Activated B cell treated with CpG ODN at 0.5 μM for 24 hours (primary cell): ENCODE measurements at places on chromosomes 5 and 9.

DNA sequence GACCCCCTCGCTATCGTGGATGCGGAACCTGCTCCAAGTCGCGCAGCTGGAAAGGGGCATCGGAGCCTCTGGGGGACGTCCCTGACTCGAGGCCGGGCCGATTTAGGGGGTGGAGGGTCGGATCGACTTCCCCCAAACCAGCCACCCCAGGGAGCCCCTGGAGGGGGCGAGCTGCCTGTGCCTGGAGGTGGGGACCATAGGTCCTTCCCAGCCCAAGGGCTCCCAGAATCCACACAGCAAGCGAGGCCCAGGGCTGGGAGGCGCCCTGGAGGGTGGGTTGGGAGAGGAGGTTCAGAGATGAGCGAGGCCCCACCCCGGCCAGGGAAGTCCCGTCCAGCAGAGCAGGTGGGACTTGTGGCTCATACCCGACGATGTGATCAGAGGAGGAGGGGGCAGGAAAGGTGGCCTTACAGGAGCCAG, 147.6 kb downstream of the GAPVD1 start:
- no peak for DNase-seq

GRCh38 chr9:113349445-113350094, at the start of gene BSPRY:
TSS of gene BSPRY (plus strand) at chr9:113349541. CDS start at chr9:113349580, 39 bp downstream.
- DNase-seq: peak; percentile 39

- DNase-seq: no peak
Measured at GRCh38 chr5:1747079-1747802, 52.4 kb downstream of the MRPL36 start.

GRCh38 chr5:13957032-13957645, 12.7 kb upstream of the DNAH5 start:
- DNase-seq: no peak

GRCh38 chr9:89533411-89534095, 35.6 kb upstream of the SEMA4D start:
- no peak for DNase-seq

DNA sequence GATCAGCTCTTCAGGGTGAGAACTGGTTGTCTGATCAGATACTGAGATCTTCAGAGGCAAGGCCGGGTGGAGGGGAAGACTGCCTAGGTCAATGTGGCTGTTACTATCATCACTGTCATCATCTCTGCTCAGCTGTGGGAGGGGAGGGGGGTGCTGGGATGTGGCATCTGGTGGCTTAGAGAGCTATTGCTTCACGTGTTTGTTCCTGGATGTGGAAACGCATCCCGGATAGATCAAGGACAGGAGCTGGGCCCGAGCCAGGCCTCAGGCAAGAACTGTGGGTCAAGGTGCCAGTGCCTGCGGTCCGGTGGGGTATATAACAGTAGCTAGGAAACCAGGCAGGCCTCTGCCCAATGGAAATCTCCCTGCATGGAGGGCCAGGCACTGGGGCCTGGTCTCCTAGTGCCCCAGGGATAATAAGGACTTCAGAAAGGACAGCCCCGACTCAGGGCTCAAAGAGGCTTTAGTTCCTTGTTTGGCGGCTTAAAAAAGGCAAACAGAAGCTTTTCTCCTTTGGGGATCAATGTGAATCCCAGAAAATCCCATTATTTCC, 30.3 kb upstream of the TIFAB start:
- DNase-seq: no peak

GRCh38 chr5:76604838-76605237, 18.4 kb downstream of the F2RL2 start:
- no peak for DNase-seq

- DNase-seq: no peak
Measured at GRCh38 chr5:138541511-138542179, 1.4 kb downstream of the ETF1 start.

- no peak for DNase-seq
Measured at GRCh38 chr5:1799110-1799601, 481 bp downstream of the MRPL36 start.

DNA sequence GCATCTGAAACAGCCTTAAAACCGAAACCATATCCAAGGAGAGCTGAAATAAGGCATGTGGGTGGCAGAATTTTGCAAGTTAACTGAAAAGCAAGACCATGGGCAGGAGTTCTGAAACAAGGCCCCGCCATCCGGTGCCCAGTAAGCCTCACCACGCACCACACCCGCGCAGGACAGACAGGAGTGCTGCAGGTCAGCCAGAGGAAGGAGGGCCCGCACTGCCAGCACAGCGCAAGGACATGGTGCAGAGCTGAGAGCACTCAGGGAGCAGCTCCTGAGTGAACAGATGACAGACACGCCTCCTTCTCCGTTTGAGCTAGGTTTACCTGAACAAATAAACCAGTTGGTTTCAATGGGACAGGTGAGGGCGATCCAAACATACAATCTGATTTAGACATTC, 16.5 kb upstream of the ISCA1 start:
- no peak for DNase-seq

DNA sequence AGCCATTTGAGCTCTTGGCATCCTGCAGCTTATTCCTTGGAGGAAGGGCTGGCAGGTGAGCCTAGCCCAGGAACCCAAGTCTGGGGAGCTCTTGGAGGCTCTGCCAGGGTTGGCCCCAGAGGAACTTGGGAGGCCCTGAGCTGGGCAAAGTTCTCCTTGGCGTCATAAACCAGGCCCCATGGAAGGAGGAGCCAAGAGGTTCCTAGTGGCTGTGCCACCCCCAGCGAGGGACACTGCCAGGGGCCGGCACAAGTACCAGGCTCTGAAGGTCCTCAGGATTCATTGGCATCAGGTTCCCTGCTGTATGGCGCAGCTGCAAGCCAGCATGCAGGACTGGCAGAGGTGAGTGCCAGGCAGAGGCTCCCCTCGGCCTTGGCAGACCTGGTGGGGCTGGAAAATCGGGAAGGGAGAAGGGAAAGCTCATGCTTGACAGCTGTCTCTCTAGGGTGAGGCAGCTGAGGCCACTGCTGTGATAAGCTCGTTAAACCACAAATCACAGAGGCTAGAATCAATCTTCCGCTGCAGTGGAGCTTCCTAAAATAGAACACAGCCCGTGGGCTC, 54.6 kb upstream of the SYNPO start:
- no peak for DNase-seq

DNA sequence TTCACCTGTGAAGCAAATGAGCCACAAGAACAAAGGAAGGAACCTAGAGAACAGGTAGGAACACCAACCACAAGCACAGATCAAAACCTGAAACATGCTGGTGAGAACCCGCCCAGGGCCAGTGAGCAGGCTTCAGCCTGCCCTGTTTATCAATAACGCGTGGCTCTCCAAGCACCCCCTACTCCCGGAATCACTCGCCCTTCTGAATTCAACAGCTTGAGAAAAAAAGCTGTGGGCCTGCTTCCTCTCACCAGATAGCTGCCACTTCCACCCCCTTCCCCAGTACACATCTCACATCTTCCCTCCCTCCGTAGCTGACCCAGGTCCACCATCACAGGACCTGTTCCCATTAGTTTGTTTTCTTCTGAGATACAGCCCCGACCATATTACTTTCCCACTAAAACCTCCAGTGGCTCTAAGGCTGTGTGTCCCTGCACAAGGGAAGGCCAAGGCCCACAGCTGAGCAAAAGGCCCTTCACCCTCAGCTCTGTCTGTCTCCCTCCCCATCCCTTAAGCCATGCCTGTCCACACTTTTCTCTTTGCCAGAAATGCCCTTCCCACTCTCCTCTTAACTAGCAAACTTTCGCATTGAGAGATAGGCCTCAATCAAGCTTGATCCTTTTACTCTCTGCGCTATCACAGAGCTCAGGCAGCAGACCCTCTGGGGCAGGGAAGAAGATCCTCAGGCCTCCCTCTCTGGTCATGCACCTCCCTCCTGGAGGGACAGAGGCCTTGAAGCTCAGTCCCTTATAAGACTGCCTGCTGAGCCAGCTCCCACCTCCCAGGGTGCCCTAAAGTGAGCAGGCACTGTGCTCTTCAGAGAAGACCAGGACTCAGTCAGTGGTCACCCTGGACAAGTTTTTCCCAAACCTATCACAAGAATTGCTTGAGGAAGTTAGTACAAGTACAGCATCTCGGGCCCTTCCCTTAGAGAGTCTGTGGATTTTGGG, 30.1 kb downstream of the B4GALT1 start:
- peak; percentile 17 for DNase-seq

- no peak for DNase-seq
Measured at GRCh38 chr5:14510156-14510734, 71.3 kb upstream of the OTULINL start.

GRCh38 chr5:86979811-86980411, 287.8 kb upstream of the RASA1 start:
- no peak for DNase-seq

DNA sequence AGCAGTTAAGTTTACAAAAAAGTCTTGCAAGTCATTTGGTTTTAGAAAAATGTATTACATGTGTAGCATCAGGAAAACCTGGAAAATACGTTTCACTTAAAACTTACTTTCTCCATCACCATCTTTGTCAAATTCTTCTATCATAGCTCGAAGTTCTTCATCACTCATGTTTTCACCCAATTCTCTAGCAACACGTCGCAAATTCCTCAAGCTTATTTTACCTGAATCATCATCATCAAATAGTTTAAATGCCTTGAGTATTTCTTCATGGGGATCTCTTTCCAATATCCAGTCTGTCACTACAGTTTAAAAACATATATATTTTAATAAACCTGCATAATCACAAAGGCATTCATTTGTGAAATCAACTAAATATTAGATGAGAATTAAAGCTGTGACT, 10.3 kb downstream of the CETN3 start:
- DNase-seq: no peak
